ENCODE measurements at places on chromosomes 6 and 20.

DNA sequence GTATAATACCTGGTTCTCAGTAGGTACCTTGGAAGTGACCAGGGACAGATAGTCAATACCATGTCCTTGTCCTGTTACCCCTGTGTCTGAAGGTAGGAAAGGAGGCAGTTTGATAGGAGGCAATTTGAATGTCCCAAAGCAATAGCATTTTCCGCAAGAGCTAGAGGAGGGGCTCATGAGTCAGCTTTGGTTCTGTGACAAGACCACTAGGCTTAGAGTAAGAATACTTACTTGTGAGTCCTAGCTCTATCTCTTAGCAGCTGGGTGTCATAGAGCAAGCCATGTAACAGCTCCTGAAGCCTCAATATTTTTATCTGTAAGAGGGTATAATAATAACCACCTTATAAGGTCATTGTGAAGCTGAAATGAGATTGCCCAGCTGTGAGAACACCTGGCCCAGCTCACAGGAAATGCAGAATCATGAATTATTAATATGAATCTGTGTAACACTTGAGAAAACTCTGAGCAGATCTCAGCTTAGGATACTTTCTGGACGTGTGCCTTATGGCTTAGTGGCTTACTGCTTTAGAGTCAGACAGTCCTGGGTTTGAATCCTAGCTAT lies 58.6 kb downstream of the DAAM2 start:
- DNase-seq, result no peak

GRCh38 chr20:54497931-54498718 lies 22.7 kb downstream of the DOK5 start:
- DNase-seq, result no peak

DNA sequence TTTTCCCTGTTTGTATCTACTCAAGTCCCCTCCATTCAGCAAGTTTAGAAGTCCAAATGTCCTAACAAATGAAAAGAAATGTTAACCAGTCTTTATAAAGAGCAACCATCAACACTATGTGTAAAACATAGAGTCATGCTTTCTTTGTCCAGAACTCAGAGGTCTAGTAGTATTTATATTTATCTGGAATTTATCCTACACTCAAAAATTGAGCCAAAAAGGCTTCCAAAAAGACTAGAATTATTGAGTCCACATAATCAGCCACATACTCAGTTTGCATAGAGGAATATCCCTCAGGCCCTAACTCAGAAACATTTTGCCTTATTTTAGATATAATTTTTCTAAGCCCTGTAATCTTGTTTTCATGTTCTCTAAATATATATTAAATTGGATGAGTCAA lies 455.0 kb downstream of the COL12A1 start:
- no peak for DNase-seq

GRCh38 chr6:118335325-118335816 lies 212.7 kb upstream of the PLN start:
- DNase-seq, result peak; percentile 51

DNA sequence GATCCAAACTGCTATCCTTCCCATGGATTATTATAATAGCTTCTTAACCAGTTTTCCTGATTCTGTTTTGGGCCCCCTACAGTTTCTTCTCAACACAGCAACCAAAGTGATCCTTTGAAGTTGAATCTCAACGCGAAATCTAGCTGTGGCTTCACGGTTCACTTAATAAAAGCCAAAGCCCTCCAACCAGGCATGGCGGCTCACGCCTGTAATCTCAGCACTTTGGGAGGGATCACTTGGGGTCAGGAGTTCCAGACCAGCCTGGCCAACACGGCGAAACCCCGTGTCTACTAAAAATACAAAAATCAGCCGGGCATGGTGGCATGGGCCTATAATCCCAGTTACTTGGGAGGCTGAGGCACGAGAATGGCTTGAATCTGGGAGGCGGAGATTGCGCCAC lies 3.3 kb downstream of the RMND1 start:
- no peak for DNase-seq

DNA sequence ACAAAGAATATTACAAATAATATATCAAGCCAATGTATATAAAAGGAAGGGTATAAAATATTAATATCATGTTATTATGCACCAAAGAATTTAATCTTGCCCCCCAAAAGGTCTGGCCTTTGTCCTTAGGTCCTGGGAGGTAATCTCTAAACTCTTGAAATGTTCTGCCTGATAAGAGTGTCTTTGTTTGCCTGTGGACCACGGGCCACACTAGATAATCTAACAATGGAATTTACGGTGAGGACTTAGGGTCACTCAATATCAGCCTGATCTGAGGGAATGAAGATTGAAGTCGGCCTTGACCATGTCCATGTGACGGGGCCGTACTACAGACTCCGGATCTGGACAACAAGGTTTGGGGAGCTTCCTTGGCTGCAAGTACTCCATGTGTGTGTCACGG lies 42.9 kb downstream of the HUS1B start:
- DNase-seq, result no peak

GRCh38 chr20:52752023-52752422 lies 220.1 kb upstream of the TSHZ2 start:
- DNase-seq, result no peak

GRCh38 chr6:15961635-15962448 lies 167.0 kb upstream of the MYLIP start:
- no peak for DNase-seq

- DNase-seq, result no peak
These were observed 208.8 kb downstream of the ARHGAP18 start for GRCh38 chr6:129500958-129501739.

- DNase-seq, result no peak
These were observed 38.0 kb downstream of the EZR start for GRCh38 chr6:158780988-158781691.

DNA sequence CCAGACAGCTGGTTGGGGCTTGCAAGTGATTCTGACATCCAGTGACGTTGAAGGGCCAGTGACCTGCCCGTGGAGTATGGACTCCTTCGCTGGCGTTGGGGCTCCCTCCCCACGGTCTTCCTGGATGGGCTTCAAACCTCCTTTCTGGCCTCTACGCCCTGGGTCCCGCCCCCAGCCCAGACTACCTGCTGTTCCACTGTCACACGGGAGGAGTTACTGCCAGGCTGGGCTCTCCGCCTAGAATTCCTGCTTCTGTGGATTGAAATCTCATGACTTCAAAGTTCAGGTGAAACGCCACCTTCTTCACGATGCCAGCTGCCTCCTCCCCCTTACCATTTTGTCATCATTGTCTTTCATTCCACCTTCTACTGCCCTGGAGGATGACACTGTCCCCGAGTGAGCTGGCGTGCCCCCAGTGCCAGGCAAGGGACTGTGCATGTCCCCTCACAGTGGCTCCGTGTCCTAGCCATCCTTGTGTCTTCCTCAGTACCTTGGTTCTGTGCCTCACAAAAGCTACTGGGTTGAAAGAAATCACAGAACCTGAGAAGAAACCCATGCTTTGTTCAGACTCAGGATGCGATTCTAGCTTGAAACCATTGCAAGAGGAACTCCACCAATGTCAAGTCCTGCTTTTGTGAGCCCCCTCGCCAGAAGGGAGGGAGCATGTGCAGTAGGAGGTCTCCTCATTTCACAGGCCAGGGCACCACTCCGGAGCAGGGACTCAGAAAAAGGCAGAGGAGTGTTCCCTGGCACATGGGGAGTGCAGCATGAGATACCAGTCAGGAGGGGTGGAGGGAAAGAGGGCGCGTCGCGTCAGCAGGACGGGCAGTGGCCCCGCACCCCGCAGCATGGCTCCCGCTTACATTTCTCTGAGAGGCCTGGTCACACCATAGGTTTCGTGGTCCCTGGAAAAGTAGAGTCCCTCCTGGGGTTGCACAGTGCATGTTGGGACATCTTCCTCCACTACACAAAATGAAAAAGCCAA lies 11.0 kb upstream of the IRF4 start:
- DNase-seq, result no peak

DNA sequence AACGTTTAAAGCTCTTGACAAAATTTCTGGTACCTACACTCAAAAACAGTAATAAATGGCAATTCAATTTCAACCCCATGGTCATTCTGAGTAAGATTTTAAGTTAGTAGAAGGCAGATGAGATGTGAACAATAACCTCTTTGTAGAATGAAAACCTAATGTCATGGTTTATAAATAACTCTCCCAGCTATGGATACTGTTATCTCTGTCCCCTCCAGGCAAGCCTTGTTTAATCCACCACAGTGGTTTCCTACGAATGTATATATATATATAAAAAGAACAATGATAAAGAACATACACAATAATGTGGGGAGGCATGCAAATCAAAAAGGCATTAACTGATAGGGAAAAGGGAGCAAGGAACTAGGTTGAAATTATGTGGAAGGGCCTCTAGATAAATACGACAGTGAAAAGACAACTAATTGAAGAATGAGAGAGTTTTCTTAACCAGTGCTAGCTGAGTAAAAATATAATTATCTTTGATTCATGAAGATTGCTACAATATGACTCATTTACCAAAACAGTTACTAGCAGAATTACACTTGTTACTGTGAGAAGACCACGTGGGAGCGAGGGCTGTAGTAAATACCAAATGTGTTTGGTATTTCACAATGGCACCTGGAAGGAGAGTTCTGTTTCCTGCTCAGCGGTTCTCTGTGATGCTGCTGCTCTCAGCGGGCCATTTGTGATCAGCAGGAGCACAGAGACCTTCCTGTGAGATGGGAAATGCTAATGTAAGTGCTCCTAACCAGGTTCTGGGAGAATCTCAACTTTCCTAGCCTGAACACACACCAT lies 173.7 kb downstream of the MBOAT1 start:
- DNase-seq, result no peak

GRCh38 chr6:32488083-32488482 lies 42.0 kb downstream of the HLA-DRB5 start:
- no peak for DNase-seq

DNA sequence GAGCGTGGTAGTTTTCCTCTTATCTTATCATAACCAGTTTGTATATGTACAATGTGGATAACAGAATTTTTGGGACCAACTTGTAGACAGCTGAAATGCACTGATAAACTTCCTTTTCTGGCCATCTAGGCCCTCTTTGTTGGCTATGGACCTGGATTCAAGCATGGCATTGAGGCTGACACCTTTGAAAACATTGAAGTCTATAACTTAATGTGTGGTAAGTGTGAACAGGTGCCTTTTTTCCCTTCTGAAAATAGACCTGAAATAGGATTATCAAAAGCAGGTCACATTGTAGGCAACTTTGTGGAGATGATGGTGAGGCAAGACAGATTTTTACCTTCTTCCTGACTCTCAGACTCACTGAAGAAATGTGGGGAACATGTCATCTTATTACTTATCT lies 67.8 kb downstream of the ENPP1 start:
- DNase-seq, result no peak

DNA sequence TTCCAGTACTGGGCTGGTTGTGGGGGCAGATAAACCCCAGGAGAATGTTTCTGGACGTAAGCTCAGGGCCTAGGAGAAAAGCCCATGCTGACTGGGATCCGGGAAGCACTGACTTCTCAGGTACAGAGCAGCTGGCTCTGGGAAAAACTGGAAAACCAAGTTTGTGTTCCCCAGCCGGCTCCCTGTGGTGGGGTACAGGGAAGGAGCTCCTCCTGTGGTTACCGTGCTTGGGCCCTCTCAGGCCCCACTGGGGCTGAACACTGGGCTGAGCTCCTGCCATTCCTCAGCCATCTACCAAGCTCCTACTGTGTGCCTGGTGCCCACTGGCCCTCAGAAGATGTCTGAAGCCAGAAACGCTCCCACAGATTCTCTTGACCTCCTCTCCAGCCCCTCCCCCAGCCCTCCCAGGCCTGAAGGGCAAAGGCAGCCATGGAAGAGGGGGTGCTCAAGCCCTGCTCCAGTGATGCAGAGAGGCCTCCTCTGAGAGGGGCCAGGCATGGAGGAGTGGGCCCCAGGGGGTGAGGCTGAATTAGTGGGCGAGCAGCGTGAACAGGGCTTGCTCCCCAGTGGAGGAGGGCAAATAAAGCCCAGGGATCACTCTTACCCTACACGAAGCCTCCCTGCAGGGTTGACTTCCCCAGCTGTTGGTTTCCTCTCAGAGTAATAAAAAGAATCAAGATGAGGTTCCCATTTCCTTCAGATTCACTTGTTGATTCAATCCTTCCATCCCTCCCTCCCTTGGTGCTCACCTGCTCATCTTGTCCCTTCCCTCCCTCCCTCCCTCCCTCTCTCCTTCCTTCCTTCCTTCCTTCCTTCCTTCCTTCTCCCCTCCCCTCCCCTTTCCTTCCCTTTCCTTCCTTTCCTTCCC lies 100.0 kb downstream of the VEGFA start:
- DNase-seq, result no peak

DNA sequence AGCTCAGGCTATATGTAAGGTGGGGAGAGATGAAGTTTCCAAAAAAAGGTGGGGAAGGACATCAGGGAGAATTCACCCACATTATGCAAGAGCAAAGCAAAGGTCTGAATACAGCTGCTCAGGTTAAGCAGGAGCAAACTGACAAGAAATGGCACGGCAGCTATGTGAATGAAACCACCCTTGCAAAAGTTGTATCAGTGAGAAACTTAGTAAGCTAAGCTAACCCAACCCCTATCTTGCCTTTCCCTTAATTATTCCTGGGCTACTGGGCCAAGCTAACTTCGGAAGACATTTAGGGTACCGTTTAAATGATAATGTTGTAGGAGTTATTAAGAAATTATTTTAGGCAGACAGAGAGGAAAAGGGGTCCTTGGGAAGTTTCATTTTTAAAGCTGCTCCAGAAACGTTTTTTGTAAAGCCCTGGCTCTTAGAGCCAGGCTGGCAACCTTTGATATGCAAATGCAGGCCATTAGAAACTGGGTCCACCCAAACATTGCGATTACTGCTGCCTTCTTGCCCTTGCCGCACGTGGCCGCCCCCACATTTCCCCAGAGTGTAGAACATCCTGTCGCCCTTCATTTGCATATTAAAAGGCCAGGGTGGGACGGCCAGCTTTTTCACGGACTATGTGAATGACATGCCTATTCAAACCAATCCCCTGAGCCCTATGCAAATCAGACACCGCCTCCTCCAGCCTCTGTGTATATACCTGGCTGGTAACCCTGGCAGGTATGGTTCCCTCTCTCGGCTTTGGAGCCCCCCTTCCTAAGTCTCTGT lies 60.5 kb upstream of the SAMD5 start:
- no peak for DNase-seq

GRCh38 chr6:28880894-28881780 lies 42.6 kb downstream of the TRIM27 start:
- DNase-seq, result no peak

Measured in NCI-H2107 (cell line).